Posterior cingulate gyrus (tissue), 11 donors: ENCODE measurements at places on chromosomes 1 and 21.

DNA sequence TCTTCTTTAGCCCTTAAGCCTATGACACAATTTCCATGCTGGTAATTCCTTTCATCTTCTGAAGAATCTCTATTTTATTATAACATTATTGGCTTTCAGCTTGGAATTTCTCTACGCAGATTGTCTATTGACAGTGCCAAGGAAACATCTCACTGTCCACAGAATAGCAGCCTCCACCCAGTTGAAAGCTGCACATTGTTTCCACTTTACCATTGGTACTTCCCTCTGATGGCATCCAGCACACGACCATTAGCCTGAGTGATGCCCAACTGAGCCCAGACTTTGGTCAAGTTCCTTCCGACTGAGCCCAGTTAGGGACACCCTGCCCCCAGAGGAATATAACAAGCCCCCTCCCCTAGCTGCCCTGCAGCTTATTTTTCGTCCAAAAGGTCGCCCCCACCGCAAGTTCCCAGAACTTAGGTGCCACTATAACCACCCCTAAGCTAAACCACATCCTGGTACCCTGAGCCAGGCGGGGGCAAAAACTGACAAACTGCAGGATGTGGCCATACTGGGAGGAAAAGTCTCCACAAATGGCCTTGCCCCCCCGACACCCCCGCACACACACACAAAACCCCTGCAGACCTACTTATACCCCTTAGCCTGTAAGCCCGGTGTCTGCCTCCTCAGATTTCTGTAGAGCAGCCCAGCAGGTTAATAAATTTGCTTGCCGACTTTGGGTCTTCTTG is 13.2 kb downstream of the GBP5 start:
- no peak for DNase-seq

DNA sequence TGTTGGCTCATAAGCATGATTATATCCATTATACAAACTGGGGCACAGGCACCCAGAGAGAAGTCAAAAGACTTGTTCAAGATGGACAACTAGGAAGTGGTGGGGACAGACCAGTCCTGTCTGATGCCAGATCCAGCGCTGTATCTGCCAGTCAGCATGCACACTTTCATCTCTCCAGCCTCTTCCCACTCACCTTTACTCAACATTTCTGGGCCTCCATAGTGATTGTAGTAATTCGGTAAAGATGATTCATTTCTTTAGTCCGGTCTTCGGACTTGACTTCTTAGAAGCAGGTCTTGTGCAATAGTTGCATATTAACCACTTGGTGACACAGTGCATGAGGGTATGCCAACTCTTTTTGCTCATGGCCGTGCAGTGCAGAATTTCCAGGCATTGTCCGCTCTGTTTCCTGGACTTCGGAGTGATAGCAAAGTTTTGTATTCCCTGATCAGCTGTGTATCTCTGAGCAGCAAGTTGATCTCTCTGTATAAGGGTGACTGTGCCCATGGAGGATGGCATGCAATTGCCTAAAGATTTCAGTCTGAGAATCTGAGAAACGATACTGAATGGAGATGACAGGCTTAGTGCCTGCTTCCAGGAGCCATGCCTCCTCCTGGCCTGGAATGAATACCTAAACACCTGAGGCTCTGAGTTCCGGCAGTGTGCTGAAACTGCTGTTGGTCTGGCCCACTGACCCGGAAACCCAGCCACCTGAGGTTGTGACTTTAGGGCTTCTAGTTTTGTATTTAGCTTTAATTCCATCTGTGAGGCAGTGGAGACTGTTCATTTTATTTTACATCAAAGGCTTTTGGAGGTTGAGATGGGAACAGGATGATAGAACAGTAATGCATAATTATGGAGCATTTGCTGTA is 39.0 kb downstream of the GALNT2 start:
- no peak for DNase-seq

- no peak for DNase-seq
These were observed 9.3 kb downstream of the ASH1L start for GRCh38 chr1:155553349-155553748.

- DNase-seq, result no peak
These were observed 125.5 kb upstream of the PLXNA2 start for GRCh38 chr1:208369658-208370057.

- DNase-seq, result no peak
These were observed 224.4 kb downstream of the PTPRU start for GRCh38 chr1:29460694-29461093.

DNA sequence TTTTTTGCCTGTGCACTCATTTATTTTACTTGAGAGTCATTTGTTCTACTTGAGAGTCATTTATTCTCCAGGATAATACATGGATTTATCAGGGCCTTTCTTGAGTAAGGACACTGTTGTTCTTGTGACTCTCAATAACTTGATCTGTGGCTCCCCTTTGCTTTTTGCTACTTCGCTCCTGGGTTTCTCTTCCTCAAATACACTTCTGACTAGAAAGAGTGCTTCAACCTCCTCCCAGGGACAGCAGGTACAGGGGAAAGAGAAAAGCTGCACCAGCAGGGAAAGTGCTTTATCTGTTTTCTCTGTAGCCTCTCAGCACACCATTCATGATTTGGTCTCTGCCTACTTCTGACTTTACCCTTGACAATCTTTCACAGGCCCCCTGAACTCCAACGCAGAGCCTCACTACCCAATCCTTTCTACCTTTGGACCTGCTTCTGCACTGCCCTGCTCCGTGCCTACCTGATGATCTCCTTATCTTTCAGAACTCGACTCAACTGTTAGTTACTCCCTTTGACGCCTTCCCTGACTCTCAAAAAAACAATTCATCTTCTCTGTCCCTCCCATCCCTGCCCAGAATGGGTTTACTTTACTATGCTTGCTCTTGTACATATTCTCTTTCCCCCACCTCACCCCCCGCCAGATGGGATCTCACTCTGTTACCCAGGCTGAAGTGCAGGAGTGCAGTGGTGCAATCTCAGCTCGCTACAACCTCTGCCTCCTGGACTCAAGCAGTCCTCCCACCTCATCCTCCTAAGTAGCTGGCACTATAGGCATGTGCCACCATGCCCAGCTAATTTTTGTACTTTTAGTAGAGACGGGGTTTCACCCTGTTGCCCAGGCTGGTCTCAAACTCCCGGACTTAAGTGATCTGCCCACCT is 15.6 kb upstream of the PIGM start:
- DNase-seq, result no peak

- no peak for DNase-seq
These were observed 30.5 kb downstream of the CCDC185 start for GRCh38 chr1:223423641-223424233.
